ENCODE measurements at places on chromosomes 1 and 21.

GRCh38 chr1:117735045-117735992 lies 129.5 kb downstream of the TENT5C start:
- DNase-seq = no peak

- no peak for DNase-seq
Observed at GRCh38 chr21:41186755-41187536, 19.0 kb downstream of the BACE2 start.

DNA sequence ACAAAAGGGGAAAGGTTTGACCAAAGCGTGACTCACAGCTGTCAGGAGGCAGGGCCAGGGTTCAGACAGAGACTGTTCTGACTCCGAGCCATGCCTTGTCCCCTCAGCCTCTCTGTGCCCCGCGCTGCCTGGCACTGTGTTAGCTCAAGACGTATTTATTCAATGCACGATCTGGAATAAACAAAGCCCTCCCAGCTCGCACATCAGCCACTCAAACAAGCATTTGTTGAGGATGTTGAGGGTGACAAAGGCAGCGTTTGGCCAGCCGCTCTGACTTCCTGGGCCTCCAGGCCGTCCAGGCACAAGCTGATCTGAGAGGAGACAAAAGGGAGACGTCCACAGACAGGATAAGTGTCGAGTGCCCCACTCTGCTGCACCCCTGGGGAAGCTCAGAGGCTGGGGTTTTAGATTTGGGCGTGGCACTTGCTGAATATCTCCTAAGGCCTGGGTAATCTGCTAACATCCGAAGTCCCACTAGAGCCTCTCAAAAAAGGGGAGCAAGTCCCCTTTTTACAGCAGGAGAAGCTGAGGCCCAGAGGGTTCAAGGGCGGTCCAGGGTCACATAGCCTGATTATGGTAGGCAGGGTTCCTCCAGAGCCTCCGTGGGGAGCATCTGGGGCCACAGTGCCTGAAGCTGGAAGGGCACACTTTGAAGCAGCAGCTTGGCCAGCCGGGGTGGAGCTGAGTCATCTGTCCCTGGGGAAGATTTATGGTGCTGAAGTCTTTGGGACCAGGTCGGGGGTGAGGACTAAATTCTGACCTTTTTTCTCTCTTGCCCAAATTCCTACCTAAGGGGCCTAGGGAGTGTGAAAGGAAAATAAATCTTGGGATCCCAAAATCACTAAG lies 95.9 kb downstream of the SPSB1 start:
- no peak for DNase-seq

DNA sequence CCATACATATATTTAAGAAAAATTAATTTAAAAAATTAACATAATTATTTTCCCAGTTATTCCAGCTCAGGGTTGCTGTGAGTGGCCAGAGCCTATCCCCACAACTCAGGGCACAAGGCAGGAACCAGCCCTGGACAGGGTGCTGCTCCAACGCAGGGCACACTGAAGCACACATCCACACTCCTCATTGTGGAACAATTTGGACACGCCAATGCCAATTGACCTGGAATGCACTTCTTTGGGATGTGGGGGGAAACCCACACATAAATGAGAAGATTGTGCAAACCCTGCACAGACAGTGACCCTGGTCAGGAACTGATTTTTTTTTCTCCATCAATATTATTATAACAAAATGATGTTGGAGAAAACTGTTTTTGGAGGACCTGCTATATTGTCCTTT lies 23.4 kb downstream of the SAMSN1 start:
- no peak for DNase-seq

- DNase-seq = no peak
Observed at GRCh38 chr1:246591504-246591903, 25.2 kb downstream of the CNST start.

- no peak for DNase-seq
Observed at GRCh38 chr1:94031591-94031990, 89.4 kb downstream of the ABCA4 start.

DNA sequence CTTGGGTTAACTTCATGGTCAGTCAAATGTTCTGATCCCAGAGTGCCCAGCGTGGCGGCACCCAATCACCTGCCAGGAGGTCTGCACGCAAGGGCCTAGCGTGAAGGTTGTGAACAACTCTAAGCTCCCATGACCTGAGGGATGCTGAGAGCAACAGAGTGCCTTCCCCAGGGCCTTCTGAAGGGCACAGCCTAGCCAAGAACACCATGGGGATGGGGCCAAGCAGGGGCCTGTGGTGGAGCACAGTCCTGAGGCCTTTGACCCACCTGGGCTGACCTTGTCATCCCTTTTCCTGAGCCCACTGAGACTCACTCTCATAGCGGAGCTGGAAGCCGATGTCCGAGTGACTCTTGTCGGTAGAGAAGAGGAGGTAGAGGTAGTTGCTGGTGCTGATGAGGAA lies 138.8 kb upstream of the HMGB4 start:
- DNase-seq = no peak

DNA sequence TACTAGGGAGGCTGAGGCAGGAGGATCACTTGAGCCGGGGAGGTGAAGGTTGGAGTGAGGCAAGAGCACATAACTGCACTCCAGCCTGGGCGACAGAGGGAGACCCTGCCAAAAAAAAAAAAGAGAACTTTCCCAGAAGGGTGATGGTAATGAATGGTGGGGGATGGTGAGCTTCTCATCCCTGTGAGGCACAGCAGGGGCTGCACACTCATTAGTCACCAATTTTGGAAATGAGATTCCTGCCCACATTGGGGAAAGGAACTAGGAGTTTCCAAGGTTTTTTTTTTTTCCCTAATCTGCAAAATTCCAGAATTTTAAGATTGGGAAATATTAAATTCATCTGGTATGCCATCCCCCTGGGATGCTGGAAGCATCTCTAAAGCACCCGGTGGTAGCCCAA lies 50.2 kb upstream of the SSBP3 start:
- no peak for DNase-seq

GRCh38 chr1:42178249-42178648 lies 13.7 kb upstream of the GUCA2A start:
- no peak for DNase-seq

- no peak for DNase-seq
Observed at GRCh38 chr1:241773991-241774390, 74.0 kb upstream of the EXO1 start.

DNA sequence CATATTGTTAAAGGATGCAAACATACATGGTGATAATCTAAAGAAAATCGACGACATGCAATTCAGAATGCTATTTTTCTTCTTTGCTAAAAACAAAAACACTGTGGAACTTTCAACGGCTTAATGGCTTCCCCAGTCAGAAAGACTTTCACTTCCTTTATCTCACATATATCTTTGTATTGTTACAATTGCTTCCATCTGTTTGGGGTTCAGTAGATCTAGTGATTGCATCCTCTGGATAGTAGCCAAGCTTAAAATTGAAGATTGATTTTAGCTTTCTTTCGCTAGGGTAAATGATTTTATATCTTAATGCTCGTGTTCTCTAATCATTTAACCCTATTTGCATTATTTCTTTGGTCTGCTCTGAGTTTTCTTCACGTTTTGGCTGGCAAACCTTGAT lies 31.8 kb upstream of the ADAMTS1 start:
- no peak for DNase-seq

- DNase-seq = no peak
Observed at GRCh38 chr1:192342842-192343241, 26.1 kb downstream of the RGS21 start.

DNA sequence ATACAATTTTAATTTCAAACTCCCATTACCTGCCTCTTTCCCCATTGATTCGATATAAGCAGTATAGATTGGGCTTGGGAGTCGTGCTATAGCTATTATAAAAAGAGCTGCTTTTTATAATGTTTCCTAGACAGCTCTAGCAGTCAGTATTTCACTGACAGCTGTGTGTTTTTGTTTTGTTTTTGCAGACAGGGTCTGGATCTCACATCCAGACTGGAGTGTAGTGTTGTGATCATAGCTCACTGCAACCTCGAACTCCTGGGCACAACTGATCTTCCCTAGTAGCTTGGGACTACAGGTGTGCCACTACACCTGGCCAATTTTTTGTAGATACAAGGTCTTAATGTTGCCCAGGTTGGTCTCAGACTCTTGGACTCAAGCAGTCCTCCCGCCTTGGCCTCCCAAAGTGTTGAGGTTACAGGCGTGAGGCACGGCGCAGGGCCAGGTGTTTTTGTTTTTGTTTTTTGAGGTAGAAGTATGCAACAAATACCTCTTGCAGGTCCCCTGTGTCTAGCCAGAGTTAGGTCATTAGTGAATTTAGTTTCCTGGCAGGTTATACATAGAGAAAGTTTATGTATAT lies 1.7 kb downstream of the NASP start:
- no peak for DNase-seq

DNA sequence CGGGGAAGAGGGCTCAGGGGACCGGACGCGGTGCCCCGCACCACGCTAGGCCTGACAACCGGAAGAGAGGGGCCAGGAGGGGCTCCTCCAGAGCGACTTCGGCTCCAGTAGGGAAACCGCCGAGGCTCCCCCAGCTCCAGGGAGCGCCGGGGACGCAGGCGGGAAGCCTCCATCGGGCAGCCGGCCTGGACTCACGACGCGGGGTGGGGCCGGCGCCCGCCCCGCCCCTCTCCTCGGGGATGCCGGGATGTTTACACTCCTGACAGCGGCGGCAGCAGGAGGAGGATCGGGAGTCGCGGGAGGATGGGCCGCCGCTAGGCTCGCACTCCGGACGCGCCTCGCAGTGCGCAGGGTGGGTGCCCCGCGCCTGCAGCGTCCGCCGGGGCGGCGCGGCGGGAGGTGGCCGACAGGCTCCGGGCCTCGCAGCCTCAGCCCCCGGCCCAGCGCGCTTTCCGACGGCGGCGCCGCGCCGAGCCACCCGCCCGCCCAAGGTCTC lies at the start of gene NEK7:
Gene NEK7, plus strand, starts transcription at position 254 of the 496 bp plus-strand sequence. CDS start 75,583 bp downstream, outside the sequence.
- DNase-seq = peak; percentile 70

- no peak for DNase-seq
Observed at GRCh38 chr1:81312272-81312754, 488.4 kb upstream of the ADGRL2 start.

- no peak for DNase-seq
Observed at GRCh38 chr21:31088474-31088751, 50.1 kb upstream of the KRTAP19-8 start.
